ENCODE measurements at places on chromosomes 1 and 21.

DNA sequence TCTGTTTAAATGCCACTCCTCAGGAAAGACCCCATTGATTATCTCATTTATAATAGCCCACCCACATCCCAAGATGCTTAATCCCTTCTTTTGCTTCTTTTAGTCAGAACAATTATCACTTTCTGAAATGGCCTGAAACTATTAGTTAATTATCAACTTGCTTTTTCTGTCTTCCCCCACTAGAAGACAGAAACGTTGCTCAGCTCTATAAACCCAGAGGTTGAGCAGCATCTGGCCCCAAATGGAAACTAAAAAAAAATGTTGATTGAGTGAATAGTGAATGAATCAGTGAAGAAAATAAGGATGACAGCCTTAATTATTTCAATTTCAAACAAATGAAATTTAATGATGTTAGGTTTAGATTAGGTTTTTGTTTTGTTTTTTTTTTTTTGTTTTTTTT, 38.2 kb upstream of the PIGC start:
- no peak for DNase-seq

- no peak for DNase-seq
These were observed 2.9 kb downstream of the TRIM63 start for GRCh38 chr1:26064553-26064952.

GRCh38 chr21:44471996-44472395, 16.7 kb downstream of the LRRC3 start:
- DNase-seq, result no peak

DNA sequence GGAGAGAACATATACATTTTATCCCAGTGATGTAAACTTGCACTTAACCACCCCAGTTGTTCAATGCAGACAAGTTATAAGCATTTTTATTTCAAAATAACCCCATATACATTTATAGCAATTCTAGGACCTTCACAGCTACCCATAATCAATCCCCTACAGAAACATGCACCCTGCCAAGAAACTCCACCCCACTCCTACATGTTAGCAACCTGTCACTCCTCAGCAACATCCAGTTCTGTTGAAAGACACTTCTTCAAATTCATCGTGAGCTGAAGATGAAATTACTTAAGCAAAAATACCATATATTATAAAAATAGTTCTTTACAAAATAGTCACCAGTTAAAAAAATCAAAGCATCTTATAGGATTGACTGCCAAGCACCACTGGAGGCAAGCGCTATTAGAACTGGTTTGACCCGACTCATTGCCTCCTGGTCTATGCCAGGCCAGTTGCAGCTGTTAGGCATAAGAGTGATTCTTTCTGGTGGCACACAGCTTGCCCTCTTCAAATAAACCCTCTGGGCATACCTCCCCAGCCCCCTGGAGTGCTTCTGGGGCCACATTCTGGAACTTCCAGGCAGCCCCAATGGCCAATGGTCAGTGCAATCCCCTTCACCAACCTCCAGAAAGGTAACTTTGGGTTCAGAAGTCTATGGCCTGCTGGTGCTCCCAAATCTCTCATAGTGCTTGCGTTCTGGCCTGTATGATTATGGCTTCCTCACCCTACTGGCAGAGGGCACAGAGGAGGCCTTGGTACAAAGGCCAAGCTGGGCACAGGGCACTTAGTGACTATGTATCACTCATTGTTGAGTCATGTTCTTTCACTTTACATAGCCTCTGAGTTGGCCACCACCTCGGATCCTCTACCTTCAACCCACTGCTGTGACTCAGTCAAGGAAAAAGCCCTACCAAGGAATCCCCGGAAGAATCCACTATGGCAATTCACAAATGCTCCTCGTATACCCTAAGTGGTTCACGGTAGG, 72.2 kb upstream of the RALGPS2 start:
- no peak for DNase-seq

GRCh38 chr1:234647758-234648157, 37.8 kb upstream of the IRF2BP2 start:
- no peak for DNase-seq

DNA sequence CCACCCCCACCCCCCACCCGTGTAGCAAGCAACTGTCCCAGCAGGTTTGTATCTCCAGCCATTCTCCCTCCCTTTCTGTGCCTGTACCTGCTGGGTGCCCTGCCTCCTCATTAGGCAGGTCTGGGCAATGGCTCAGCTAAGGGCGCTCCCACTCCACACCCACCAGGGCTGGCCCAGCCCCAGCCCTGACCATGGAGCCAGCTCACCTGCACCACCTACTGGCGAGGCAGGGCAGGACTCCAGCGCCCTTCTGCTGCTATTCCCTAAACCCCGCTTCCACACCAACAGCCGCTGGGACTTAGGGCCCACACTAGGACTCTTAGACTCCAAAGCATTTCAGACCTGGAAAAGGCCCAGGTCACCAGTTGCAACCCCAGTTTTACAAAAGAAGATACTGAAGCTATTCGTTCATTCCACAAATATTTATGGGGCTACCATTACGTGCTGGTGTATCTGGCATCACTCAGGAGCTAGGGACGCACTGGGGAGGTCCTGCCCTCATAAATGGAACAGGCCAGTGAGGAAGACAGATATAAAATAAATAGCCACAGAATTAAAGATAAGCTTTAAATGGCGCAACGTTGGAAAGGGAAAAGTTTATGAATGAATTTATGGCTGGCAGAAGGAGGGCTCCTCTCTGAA, 24.0 kb downstream of the PGLYRP3 start:
- DNase-seq, result no peak

- DNase-seq, result no peak
These were observed 11.9 kb upstream of the PDE9A start for GRCh38 chr21:42641311-42642218.

DNA sequence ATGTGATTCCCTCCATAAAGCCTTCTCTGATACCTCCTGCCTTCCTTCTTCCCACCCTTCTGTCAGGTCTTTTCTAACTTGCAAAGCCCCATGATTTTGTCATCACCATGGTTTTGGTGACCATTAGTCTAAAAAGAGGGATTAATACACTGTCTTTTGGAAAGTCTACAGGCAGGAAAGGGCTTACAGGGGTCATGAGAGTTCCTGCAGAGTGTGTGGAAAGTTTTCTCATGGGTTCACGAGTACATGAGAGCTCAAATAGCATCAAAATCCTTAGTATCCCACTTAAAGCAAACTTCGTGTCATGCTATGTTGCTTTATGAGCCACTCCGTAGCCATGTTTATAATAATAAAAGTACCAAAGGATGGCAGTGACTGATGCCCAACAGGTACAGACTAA, 86.6 kb upstream of the BMP8A start:
- DNase-seq, result no peak

GRCh38 chr1:248618878-248619277, 16.0 kb downstream of the OR2T11 start:
- DNase-seq, result peak; percentile 7

DNA sequence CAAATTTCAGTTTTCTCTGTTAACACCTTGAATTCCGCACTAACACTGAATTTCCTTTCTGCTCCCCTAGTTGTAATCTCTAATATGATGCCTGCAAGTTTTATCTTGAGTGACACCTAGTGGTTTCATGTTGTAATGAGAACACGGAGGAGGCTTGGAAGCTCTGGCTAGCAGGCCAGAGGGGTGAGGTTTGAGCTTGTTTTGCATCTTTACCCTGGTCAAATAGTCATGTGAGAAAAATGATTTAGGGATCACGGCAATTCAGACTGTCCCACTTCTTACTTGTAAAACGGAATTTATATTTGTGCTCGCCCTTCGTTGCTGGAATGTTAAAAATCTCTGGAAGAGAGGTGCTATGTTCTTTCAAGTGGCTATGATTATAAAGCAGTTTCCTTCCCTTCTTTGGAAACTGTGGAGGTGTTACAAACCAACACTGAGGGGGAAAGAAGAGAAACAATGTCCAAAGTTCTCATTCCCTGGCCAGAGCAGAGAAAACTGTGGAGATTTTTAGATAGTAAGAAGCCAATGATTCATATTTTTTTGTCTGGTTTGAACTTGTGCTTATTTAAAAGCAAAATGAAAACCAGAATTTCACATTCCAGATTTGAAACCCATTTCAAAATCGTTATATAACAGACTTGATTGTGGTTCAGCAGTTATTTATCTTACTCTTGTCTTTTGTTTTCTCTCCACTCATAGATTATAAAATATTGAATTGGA, 5.3 kb upstream of the MROH9 start:
- no peak for DNase-seq

GRCh38 chr1:155008015-155008941, 5.7 kb downstream of the ZBTB7B start:
- DNase-seq, result no peak

All from activated CD8-positive, alpha-beta memory T cell treated with anti-CD3 and anti-CD28 coated beads for 1 hour (primary cell).